ENCODE measurements at places on chromosomes 5 and 9.

- DNase-seq, result no peak
Measured at GRCh38 chr5:91092859-91093783, 290.0 kb downstream of the ARRDC3 start.

GRCh38 chr5:6495433-6496206 lies 47.0 kb downstream of the UBE2QL1 start:
- no peak for DNase-seq

DNA sequence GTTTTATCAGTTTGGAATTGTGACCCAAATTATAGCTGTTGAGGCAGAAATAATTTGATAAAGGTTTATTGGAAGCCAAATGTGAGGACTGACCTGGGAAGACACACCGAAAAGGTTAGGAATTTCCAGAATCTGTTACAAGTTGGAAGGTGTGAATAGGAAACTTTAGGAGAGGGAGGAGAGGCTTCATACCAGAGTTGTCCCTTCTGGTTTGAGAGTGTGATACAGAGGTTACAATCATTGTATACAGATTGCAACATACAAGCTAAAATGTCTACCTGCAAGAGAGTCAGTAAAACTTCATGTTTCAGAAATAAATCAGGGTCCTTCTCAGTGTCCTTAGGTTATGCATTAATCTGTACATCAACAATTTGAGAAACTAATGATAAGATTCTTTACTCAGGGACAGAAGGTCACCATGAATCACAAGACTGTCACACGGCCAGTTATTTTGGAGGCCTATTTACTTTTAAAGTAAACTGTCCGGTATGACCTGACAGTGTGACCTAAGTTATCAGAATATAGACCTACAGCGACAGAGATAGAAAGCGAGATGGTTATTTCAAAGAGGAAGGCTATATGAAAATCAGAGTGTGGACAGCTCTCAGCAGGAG lies 204.9 kb upstream of the CTNND2 start:
- DNase-seq, result no peak

DNA sequence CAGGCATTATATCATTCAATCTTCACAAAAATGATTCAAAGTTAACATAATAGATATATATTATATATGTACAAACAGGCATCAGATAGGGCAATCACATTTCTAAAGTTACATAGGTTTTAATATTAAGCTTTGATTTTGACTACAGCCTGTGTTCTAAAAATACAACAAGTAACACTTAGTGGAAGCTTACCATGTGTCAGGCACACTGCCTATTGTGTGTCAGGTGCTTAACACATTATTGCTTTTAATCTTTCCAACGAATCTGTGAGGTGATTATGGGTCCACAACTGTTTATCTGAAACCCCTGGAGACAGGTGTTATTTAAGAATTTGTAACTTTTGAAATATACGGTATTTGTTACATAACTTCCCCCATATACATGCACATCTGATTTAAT lies 25.2 kb downstream of the FBN2 start:
- DNase-seq, result no peak

- DNase-seq, result no peak
Measured at GRCh38 chr5:172453986-172454357, 353 bp downstream of the SH3PXD2B start.

GRCh38 chr5:172417983-172418630 lies 36.2 kb downstream of the SH3PXD2B start:
- peak; percentile 66 for DNase-seq

- no peak for DNase-seq
Measured at GRCh38 chr9:133970581-133971058, 21.5 kb downstream of the VAV2 start.

- no peak for DNase-seq
Measured at GRCh38 chr5:81895307-81895706, 76.5 kb upstream of the ATG10 start.

DNA sequence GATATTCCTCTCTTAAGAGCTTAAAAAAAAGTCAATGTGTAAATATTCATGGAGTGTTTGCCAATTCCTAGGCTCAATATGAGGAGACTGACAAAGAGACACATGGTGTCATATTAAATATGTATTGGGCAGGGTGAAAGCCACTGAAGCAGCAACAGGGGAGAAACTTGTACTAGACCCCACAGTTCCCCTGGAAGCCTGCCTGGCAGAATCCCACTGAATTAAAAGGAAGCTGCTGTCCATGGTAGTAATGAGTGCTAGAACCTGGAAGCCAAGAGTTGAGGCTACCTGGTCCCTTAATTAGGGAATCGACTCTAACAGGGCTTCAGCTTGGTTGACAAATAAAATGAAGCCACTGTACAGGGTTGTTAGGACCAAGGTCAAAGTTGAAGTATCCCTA lies 129.4 kb upstream of the GPR151 start:
- no peak for DNase-seq

GRCh38 chr9:15007698-15008097 lies 97.5 kb upstream of the FREM1 start:
- no peak for DNase-seq

DNA sequence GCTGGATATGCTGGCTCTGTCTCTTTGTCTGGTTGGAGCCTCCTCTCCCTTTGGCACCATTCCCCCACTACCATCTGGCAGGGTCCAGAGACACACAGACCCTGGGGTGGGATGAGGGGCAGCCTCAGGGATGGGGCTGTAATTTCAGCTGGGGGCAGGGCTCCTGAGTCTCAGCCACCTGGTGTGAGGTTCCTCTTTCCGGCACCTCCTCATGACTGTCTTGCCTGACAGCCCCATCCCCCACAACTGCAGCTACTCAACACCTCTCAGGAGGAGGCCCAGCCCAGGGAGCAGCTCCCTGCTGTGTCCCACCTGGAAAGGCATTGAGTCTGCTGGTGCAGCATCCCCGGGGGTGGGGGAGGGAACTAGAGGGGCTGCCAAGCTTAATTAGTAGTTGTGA lies 11.7 kb upstream of the RPS14 start:
- no peak for DNase-seq

GRCh38 chr9:29511680-29512079 lies 1938.4 kb upstream of the C9orf72 start:
- no peak for DNase-seq

GRCh38 chr5:58887721-58888409 lies 305.0 kb downstream of the RAB3C start:
- DNase-seq, result no peak

DNA sequence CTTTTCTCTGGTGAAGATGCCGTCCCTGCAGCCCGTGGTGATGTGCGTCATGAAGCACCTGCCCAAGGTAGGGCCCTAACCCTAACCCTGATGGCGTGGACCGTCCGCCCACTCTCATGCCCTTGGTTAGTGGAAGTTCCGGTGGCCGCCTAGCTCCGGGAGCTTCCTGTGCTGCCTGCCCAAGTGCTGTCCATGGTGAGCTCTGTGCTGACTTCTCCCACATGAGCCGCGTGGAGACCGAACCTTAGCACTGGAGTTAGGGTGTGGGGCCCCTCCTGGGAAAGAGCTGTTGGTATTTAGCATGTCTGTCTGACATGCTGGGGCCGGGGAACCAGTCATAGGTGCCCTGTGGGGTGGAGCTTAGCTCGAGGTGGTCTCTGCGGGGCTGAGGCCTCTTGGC lies 1.2 kb downstream of the NELFB start:
- no peak for DNase-seq

- DNase-seq, result no peak
Measured at GRCh38 chr5:73654171-73654811, 28.3 kb downstream of the ARHGEF28 start.

GRCh38 chr5:133637206-133637605 lies 24.9 kb upstream of the FSTL4 start:
- DNase-seq, result no peak

DNA sequence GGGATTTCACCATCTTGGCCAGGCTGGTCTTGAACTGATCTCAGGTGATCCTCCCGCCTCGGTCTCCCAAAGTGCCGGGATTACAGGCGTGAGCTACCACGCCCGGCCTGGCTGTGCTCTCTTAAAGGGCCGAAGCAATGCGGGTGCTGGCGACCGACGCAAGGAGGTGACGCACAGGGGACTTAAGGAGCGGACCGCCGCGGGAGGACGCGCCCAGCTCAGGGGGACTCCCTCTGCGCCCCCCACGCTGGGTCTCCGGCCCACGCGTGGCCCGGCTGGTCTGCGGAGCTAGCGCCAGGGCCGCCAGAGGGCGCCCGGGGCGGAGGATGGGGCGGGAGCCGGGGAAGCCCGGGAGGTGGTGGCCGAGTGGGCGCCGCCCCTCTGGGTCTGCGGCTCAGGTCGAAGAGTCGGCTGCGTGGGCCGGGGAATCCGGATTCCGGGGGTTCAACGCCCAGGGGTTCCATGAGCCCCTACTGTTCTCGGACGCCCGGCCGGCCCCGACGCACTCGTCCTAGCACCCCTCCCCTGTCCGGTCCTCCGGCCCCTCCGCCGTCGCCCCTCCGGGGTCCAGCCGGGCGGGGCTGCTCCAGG lies 502 bp upstream of the CERCAM start:
- DNase-seq, result peak; percentile 85

- DNase-seq, result no peak
Measured at GRCh38 chr5:74275171-74275992, 365.1 kb downstream of the ENC1 start.

DNA sequence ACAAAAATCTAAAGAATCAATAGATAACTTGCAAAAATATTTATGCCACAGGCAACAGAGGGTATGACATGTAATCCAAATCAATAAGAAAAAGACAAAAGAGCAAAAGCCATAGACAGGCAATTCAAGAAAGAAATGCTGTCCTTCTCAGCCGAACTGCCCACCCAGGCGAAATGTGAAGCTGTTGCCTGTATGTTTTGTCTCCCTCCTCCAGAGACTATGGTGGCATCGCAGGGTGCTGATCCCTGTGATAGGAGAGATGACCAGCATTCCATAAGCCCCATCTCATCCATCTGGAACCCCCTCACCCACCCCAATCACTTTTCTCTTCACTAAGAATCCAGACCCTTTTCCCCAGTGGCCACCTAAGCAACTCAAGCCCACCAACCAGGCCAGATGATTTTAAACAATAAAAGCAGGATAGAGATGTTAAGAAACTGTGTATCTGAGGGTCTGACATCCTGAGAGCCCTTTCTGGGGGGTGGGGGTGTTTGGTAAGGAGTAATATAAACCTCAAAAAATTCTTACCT lies 5.3 kb upstream of the ACSL6 start:
- no peak for DNase-seq

GRCh38 chr5:137605411-137605810 lies 106.3 kb upstream of the SPOCK1 start:
- peak; percentile 58 for DNase-seq

DNA sequence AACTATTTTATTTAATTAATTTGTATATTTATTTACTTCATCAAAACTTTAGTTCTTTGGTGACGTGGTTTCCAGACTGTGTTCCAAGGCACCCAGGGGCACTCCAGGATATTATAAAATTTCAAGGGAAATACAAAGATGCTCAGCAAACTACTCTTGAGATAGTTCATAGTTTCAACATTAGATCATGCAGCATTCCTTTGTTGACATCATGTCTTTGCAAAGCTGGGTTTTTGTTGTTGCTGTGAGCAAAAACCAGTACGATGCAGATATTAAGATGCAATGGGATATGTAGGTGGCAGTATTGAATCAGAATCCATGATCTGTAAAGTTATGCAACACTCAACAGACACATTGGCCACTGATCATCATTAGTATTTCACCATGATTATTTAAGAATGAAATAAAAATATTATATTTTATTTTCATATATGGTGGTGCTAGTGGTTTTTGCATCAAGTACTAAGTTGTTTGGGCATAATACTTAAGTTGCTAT lies 219.7 kb downstream of the ADCY2 start:
- no peak for DNase-seq

- no peak for DNase-seq
Measured at GRCh38 chr9:95147452-95148207, 169.9 kb downstream of the FANCC start.

DNA sequence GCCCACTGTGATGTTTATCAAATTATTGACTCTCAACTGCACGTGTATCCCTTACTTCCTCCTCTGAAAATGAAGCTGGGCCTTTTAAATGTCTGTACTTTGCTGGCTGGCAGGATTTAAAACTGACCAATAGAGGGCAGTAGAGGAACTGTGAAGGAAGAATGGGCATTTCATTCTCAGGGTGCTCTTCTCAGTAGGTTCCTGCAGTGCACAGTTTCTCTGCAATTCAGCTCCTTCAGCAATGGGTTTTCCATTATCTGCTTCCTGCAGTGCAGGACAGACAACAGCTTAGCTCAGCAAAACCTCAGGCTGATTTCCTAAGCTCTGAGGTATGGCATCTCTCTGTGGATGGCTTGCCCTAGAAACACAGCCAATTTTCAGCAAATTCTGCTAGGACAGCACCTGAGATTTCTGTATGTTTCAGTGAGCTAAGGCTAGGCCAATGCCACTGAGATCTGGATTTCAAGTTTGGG lies 298.4 kb upstream of the PRDM9 start:
- DNase-seq, result no peak

GRCh38 chr9:133950629-133951111 lies 41.5 kb downstream of the VAV2 start:
- DNase-seq, result no peak

- DNase-seq, result peak; percentile 55
Measured at GRCh38 chr5:149794487-149794971, 64.4 kb downstream of the PPARGC1B start.

- DNase-seq, result no peak
Measured at GRCh38 chr5:18797222-18797621, 1163.0 kb downstream of the TAF11L14 start.

- DNase-seq, result no peak
Measured at GRCh38 chr9:109506097-109506712, 8.1 kb upstream of the PTPN3 start.

DNA sequence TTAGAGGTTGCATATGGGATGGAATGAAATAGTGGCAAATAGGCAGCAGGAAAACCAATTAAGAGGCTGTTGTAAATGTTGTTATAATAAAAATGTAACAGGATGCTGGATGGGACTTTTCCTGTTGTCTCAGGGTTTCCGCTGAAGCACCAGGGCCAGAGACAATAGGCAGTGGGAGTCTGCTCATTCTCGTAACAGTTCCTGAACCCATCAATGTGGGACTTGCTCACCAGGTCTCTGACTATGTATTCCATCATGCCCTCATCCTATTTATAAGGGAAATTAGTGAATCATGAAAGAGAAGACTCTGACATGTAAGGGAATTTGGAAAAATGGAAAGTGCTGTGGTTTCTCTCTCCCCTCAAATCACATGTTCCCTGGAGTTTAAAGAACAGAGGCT lies 23.5 kb upstream of the SSBP2 start:
- no peak for DNase-seq

GRCh38 chr5:86880785-86881492 lies 263.2 kb downstream of the COX7C start:
- DNase-seq, result no peak

GRCh38 chr9:92561374-92562330 lies 25.9 kb upstream of the ECM2 start:
- DNase-seq, result no peak

DNA sequence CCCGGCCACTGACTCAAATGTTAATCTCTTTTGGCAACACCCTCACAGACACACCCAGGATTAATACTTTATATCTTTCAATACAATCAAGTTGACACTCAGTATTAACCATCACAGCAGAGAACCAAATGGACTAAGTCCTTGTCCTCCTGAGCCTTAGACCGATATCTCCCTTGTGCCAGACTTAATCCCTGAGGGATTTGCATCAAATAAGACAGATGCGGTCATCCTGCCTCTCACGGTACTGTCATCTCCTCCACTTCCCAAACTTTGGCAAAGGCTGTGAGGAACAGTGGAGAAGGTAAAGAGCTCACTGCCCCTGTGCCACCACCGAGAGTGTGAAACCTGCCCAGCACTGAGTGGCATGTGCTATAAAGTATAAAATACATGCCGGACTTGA lies 6.5 kb upstream of the PRRC2B start:
- DNase-seq, result no peak

- DNase-seq, result no peak
Measured at GRCh38 chr5:84032324-84032723, 311.7 kb upstream of the HAPLN1 start.

All from dorsolateral prefrontal cortex (tissue), 122 donors.